ENCODE measurements at places on chromosomes 1 and 21.

GRCh38 chr1:230498704-230499103 is 72.6 kb upstream of the PGBD5 start:
- DNase-seq, result no peak

GRCh38 chr21:44443291-44443890 is 11.9 kb upstream of the LRRC3 start:
- DNase-seq, result no peak

GRCh38 chr1:41917835-41918449 is 780 bp downstream of the HIVEP3 start:
- DNase-seq, result peak; percentile 11

DNA sequence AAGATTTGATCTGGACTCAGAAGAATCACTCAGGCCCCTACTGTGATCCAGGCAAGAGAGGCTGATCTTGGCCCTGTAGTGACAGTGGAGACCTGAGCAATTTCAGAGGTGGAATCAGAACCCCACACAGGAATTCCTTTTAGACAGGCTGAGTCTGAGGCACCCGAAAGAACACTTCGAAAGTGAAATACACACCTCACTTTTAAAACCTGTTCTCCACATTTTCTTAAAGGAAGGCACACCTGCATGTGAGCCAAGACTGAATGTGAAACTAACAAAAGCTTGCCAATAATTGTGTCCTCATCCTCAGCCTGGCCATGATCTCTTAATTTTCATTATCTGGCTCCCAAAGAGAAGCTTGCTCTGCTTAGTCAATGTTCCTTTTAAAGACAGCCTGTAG is 32.2 kb downstream of the SIPA1L2 start:
- DNase-seq, result no peak

GRCh38 chr1:113519556-113519955 is 129.2 kb downstream of the MAGI3 start:
- no peak for DNase-seq

GRCh38 chr1:204072931-204073836 is at the start of gene SOX13:
TSS of gene SOX13 (plus strand) at chr1:204073115. CDS start at chr1:204112916, 39,801 bp downstream.
- no peak for DNase-seq

DNA sequence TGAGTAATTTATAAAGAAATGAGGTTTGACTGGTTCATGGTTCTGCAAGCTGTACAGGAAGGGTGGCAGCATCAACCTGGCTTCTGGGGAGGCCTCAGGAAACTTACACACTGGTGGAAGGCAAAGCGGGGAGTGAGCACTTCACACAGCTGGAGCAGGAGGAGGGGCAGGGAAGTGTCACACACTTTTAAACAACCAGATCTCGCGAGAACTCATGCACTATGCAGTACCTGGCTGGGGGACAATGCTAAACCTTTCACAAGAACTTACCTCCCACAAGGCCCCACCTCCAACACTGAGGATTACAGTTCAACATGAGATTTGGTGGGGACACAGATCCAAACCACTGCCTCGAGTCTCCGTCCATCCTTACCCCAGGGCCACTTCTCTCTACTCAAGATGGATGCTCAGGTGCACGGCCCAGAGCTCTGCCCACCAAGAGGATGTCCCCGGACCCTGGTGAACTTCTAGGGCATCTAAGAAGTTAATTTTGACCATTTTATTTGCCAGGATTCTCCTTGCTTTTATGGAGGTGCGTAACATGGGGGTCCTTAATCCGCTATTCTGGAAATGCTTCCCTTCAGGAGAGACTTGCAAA is 22.7 kb upstream of the ACTRT2 start:
- DNase-seq, result no peak

DNA sequence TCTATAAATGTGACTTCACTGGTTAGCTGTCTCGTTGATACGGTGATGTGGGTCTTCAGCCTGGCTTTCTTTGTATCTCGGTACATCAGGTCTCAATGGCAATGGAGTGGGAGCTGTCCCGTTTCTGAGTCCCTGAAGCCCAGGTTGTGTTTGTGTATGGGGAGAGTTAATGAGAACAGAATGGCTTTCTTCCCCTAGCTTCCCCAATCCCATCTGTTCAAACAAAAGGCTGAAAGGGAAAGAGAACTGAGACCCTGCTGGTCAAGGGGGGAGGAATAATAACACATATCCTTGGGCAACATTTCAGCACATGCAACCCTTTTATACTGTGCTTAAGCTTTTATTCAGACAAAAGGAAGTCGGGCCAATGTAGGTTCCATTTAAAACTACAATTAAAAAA is 28.4 kb upstream of the CASQ2 start:
- no peak for DNase-seq

GRCh38 chr1:183837062-183837461 is 32.1 kb downstream of the RGL1 start:
- no peak for DNase-seq

DNA sequence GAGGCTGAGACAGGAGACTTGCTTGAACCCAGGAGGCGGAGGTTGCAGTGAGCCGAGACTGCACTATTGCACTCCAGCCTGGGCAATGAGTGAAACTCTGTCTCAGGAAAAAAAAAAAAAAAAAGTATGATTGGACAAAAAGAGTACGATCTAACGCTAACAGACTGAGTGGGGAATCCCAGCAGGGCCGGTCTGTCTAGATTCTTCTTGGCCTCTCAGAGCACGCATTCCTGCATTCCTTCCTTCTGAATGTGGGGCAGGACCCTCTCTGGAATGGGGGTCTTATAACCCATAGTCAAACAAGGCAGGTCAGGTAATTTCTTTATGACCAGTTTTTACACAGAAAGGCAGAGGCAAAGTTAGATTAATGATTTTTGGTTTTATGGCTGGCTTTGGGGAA is 92.0 kb upstream of the PPM1J start:
- DNase-seq, result no peak

DNA sequence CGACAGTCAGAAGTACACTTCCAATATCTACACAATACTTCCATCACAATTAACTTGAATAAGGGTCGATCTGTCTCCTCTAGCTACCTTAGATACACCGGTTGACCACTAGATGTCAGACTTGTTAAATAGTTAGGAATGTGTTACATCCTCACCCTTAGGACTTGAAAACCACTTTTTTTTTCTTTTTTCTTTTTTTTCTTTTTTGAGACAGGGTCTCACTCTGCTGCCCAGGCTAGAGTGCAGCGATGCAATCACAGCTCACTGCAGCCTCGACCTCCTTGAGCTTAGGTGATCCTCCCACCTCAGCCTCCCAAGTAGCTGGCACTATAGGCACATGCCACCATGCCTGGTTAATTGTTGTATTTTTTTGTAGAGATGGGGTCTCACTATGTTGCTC is 120.4 kb upstream of the GREM2 start:
- no peak for DNase-seq

DNA sequence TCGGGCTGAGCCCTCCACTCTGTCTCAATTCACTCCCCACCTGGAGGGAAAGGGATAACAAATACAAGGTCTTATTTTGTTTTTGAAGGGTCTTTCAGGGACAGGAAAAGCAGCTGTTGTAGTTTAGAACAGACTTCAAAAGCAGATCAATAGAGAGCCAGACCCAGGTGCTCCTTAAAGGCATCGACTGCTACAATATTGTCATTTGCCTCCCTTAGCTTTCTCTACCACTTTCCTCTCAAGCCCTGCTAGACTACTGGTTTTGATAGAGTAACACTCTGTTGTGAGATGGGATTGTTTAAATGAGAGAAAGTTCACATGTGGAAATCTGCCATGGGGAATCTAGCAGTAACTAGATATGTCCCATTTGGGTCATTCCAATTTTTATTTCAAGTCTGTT is 24.0 kb downstream of the RGS7 start:
- no peak for DNase-seq

DNA sequence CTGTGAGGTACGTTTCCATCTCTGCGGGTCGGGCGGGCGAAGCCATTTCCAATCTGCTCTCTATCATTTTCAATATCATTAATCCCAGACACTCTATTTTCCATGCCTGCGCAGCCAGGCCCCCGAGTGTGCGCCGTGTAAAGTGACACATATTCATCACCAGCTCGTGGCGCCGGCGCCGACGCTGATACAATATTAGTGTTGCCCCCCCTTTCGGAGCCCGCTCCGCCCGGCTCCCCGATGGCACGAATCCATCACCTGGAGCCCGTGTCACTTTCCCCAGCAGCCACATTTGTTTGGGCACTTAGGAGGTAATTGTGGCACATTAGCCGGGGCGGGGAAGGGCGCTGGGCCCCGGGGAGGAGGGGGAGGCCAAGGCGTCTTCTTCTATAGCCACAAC is 33.7 kb upstream of the DMBX1 start:
- DNase-seq, result no peak

- DNase-seq, result no peak
Measured at GRCh38 chr1:43648221-43648847, 1.6 kb upstream of the KDM4A start.

Measured in T-helper 22 cell (primary cell).